Hepatic stellate cell (primary cell): ENCODE measurements at places on chromosomes 3 and 15.

GRCh38 chr3:182979674-182980191 is 605 bp downstream of the DCUN1D1 start:
- DNase-seq: peak; percentile 21

DNA sequence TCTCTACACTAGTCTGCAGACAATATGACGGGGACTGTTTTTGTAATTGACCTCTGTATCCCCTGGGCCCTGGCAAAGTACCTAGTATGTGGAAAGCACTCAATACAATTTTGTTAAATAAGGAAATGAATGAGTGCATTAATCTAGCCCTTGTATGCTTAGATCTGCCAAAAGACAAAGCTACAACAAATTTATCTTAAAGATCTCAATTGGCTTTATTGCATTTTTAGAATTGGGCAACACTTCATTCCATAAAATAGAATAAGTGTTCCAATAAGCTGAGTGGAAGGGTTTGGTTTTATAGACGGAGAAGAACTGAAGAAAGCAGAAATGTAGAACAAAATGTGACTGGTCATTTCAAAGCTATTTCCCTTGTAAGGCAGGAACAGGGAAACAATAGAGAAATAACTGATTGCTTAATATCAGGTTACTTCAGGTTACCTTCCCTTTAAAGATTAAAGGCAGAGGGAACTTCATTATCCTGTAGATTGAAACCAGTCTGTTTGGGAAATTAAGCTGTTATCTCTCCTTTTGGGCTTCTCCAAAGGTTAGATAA is 108.3 kb upstream of the MME start:
- DNase-seq: no peak

- DNase-seq: no peak
Measured at GRCh38 chr3:127706312-127706711, 33.6 kb downstream of the ABTB1 start.

DNA sequence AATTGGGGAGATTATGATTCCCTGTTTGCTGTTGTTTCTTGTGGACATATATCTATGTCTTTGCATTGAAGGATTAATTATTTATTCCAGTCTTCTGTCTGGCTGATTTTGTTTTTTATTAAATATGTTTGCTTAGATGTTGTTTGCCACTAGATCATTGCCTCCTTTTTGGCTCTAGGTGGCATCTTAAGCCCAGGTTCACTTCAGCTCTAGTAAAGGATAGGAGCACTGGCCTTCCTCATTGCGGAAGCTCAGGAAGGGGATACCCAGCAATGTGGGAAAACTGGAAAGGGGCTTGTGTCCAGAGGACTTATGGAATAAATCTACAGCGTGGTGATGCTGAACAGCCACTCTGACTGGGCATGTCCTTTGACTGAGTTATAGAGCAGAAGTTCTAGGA is 821.6 kb downstream of the PDCD6IP start:
- DNase-seq: no peak

- no peak for DNase-seq
Measured at GRCh38 chr3:59809016-59809415, 759.2 kb upstream of the CFAP20DC start.

DNA sequence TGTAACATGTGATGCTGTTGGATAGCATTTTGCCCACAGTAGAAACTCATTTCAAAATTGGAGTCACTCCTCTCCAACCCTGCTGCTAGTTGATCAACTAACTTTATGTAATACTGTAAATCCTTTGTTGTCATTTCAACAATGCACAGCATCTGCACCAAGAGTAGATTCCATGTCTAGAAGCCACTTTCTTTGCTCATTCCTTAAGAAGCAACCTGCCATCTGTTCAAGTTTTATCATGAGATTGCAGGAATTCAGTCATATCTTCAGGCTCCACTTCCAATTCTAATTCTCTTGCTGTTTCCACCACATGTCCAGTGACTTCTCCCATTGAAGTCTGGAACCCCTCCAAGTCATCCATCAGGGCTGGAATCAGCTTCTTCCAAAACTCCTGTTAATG is 42.9 kb downstream of the AKAP13 start:
- DNase-seq: no peak

DNA sequence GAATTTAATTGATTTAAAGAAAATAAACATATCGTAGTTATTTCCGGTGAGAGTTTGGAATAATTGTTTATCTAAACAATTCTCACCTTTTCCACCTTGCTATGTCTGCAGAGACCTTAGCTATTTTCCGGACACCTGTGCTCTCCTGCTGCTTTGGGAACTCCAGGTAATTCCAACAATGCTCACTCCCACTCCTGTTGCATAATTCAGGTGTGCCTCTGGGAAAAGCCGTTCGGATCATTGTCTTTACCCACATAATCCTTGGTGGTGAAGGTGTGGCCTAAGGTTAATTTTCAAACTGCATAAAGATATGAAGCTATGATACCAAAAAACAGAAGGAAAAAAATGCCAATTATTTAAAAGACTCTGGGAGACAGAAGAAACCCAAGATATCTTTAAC is 59.4 kb downstream of the LDHAL6B start:
- no peak for DNase-seq

- no peak for DNase-seq
Measured at GRCh38 chr3:145815707-145816413, 345.1 kb downstream of the PLOD2 start.

GRCh38 chr3:160703974-160704373 is 27.0 kb downstream of the ARL14 start:
- DNase-seq: no peak

- no peak for DNase-seq
Measured at GRCh38 chr15:70635895-70636294, 127.5 kb downstream of the UACA start.

GRCh38 chr3:42539871-42540714 is 37.6 kb downstream of the VIPR1 start:
- DNase-seq: no peak

DNA sequence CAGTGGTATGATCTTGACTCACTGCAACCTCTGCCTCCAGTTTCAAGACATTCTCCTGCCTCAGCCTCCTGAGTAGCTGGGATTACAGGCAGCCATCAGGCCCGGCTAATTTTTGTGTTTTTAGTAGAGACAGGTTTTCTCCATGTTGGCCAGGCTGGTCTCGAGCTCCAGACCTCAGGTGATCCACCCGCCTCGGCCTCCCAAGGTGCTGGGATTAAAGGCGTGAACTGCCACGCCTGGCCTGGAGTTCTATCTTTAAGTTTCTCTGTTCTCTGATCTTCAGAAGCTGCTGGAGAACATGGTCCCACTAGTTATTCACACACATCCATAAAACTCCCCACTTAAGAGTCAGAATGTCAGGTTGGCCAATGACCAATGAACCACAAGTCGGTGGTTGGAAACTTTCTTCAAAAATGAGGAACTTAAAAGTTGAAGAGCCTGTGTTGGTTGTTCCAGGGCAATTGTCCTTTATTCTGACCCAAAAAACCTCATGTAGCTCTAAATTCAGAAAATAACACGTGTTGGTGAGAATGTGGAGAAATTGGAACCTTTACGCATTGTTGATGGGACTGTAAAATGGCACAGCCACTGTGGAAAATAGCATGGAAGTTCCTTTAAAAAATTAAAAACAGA is 55.9 kb upstream of the PIK3CB start:
- no peak for DNase-seq

- DNase-seq: no peak
Measured at GRCh38 chr15:30979457-30979856, 12.0 kb downstream of the MTMR10 start.

- DNase-seq: no peak
Measured at GRCh38 chr15:45106002-45106790, 7.8 kb downstream of the DUOX2 start.

DNA sequence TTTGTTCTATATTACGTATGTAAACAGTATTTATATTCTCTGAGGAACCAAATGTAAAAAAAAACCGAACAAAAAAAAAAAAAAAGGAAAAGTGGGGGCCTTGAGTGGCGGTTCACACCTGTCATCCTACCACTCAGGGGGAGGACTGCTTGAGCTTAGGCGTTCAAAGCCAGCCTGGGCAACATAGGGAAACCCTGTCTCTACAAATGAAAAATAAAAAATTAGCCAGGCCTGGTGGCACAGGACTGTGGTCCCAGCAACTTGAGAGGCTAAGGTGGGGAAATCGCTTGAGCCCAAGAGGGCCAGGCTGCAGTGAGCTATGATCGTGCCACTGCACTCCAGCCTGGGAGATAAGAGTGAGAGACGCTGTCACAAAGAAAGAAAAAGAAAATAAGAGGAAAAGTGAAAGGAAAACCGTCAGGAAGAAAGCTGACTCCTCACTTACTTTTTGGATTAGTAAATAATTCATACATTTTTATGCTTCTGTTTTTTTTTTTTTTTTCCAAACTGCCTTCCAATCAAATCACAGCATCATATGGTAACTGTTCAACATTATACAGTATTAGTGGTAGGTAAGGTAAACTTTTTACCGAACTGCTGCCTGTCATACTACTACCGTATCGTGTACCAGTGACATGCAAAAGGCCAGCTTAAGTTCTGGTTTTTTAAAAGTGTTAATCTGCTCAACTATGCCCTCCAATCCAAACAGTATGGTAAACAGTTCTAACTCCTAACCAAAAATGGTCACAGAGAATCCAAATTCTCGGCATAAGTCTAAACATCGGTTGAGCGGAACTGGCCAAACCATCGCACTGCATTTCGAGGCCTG is 1.2 kb downstream of the PHC3 start:
- peak; percentile 34 for DNase-seq

DNA sequence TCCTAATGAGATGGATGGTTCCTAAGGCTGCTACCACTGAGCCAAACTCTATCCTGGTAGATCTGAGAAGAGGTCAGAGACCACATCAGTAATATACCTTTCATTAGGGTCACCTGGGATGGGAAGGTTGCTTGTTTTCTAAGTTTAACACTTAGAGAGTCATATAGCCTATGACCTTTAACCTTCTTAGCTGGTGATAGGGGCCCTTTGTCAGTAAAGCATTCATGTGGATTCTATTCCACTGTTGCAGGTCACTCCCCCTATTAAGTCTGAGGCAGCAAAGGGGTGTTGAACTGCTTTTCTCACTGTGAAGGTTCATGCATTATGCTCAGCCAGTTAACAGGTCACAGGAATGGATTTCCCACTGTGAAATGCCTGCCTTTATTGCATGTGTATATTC is 6.1 kb upstream of the ZNF609 start:
- DNase-seq: no peak

- DNase-seq: no peak
Measured at GRCh38 chr3:124700880-124701684, 29.2 kb upstream of the UMPS start.

GRCh38 chr3:174332391-174332790 is 526.7 kb upstream of the NAALADL2 start:
- DNase-seq: no peak

- no peak for DNase-seq
Measured at GRCh38 chr15:55796321-55796965, 53.5 kb upstream of the PRTG start.

- no peak for DNase-seq
Measured at GRCh38 chr3:46884427-46884826, 6.9 kb downstream of the PTH1R start.

DNA sequence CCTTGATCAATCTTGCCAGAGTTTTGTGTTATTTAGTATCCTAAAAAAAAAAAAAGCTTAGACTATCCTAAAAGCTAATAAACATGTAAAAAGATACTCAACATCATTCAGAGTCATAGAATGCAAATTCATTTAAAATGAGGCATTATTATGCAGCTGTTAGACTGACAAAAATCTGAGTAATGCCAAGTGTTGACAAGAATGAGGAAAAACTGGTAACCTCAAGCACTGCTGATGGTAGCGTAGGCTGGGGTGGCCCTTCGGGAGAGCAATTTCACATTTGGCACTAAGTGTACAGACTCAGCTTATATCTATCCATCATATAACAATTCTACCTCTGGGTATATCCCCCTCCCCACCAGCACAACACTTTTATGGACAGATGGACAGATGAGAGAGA is 280.4 kb downstream of the RAP2B start:
- DNase-seq: no peak

DNA sequence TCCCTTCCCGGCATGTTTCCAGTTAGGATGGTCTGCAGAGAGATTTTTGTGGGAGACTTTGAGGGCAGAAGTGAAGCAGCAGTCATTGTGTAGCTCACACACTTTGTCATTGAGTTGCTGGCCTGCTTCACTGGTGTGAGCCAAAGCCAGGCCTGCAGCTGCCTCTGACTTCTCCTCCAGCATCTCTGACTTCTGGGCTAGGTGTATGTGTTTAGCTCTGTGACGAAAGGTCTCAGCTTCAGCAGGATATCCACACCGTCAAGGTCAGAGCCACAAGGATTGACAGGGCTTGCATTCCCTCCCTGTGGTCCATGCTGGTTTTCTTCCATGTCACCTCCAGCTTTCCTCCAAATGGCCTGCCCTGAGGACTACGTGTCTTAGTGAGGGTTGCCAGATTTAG is 57.1 kb upstream of the OSBPL11 start:
- no peak for DNase-seq

GRCh38 chr3:107954845-107955244 is 136.0 kb downstream of the CD47 start:
- DNase-seq: no peak

GRCh38 chr3:16836505-16837237 is 48.1 kb upstream of the PLCL2 start:
- peak; percentile 9 for DNase-seq

DNA sequence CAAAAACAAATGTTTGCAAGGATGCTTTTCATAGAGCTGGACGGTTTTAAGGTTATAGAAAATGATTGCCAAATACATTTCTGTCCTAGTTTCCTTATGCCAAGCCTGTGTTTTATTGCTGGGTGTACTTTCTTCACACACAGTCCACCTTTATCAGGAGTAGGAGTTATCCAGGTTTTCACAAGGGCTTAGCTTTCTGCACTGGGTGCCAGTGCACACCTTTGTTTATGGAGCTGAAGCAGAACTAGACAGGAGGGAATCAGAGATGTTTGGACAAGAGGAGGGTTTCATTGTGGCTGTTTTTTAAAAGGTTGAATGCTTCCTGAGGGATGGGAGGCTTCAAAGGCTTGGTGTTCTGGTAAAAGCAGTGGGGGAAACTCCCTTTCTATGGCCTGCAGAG is 29.5 kb upstream of the FAM3D start:
- no peak for DNase-seq

GRCh38 chr3:89617706-89618105 is 510.3 kb downstream of the EPHA3 start:
- DNase-seq: no peak

DNA sequence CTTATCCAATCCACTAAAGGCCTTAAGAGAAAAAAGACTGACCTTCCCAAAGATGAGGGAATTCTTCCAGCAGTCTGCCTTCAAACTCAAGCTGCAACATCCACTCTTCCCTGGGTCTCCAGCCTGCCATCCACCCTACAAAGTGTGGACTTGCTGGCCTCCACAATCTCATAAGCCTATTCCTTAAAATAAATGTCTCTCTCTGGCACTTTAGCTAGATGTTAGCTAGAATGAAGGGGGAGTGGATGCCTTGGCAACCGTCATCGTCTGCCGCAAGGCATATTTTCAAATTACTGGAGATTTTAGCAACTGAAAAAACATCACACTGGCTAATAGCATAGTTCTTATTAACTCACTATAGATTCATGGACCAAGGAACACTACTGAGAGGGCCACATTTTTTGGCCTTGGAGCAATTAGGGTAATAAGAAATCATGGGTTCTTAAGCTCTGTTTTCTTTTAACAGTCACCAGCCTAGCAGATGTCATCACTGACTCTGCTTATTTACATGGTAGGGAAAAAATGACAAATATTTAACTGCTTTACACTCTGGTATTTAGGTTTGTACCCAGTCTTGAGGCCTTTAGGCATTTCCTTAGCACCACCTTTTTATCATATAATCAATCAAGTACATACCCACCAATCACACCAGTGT is 245.3 kb downstream of the MYRIP start:
- no peak for DNase-seq
